ENCODE measurements at places on chromosomes 3 and 15.
A peak's percentile ranks its signal among the peaks of the same experiment; 100 is the strongest.

GRCh38 chr3:78427303-78427702, 1340.5 kb downstream of the ROBO1 start:
- no peak for DNase-seq

DNA sequence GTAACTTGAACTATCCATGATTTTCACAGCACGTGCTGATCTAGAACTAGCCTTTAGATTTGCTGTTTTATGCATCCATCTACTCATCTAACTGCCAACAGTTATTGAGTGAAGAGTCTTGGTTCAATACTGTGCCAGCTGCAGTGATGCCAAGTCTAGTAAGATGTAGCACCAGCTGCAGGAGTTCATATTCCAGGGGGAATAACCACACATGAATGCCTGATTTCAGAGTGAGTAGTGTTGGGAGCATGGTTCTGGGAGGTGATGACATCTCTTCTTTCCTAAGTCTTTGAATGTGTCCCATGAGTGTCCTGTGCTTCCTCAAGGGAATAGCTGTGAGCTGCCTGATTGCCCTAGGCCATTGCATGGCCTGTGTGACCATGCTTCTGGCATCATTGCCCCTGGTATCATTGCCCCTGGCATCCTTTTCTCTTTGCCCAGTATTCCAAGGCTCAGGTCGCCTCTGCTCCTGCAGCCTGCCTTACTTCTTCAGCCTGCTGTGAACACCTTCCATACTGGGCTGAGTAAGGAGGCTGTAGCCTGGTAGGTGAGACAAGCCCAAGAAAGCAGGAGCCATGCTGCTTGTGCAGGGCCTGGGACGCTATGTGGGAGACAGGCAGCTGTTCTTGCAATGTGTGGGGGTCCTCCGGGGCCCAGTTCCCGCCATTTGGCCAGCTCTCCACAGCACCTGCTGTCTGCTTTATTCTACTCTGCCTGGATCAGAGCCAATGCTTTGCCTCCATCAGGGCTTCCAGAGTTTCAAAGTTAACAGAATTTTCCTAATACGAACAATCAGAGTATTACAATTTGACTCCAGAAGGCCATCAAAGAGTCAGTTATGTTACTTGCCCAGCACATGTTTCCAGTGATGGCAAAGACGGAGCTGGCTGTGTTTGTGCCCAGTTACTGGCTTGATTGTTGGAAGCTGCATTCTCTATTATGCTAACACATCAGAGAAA, 73.2 kb downstream of the CLSTN2 start:
- DNase-seq: no peak

- no peak for DNase-seq
These were observed 127.9 kb downstream of the MYRIP start for GRCh38 chr3:39937315-39937714.

DNA sequence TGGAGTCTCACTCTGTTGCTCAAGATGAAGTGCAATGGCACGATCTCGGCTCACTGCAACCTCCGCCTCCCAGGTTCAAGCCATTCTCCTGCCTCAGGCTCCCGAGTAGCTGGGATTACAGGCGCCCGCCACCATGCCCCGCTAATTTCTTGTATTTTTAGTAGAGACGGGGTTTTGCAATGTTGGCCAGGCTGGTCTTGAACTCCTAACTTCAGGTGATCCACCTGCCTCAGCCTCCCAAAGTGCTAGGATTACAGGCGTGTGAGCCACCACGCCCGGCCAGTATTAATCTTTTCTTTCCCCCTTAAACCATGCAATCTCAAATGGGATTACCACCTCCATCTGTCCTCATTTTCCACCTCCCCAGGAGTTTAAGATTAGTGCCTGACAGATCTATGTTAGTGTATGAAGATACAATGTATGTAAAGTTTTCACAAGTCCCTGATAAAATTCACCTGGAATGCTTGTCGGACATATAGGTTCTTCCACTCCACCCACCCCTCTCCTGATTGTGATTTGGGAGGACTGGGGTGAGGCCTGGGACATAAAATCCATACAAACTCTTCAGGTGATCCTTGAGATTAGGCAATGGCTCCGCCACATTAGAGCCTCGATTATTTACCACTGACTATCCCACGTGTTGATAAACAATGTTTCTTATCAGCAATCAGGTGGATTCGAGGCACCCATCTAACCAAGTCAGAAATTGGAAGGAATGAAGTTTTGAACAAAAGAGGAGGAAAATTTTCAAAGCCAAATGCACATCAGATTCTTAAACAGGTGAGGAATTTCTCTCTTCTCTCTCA, 1.2 kb downstream of the PARL start:
- DNase-seq: no peak

DNA sequence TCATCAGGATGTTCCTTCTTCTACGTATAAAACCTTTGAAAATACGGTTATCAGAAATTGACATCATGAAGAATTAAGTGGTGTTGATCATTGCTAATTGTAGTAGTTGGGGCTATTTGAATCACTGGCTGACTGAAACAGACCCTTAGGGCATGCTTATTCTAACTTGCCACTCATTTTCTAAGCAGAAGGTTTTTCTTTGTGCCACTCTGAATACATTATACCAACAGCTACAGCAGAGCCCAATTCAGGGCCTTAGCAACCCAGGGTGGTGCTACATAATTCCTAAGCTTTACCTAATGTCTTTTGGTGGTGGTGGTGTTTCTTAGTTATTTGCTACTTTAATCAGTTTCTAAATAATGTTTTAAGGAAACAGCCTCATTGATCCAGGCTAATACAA, 524.2 kb downstream of the NLGN1 start:
- no peak for DNase-seq

GRCh38 chr3:136042608-136043221, 77.2 kb downstream of the PPP2R3A start:
- DNase-seq: no peak

- DNase-seq: no peak
These were observed 153.7 kb upstream of the ABI3BP start for GRCh38 chr3:101146946-101147345.

GRCh38 chr15:101250341-101250831, 1.5 kb downstream of the CHSY1 start:
- no peak for DNase-seq

DNA sequence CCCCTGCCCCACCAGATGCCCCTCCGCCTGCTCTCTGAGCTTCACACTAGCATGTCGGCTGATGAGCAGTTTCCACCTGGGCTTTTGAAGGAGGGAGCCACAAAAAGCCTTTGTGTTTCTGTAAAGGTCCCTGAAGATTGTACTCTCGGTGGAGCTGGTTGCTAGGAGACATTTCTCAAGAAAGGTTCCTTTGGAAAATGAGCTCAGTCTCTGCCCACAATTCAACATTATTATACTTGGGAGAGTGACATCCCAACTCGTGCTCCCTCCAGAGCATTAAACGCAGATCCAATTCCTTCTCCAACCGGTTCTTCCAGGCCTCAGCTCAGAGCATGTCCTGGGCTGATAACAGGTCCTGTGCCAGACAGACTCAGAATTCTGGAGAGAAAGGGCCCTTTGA, 26.8 kb upstream of the FAM107A start:
- no peak for DNase-seq

DNA sequence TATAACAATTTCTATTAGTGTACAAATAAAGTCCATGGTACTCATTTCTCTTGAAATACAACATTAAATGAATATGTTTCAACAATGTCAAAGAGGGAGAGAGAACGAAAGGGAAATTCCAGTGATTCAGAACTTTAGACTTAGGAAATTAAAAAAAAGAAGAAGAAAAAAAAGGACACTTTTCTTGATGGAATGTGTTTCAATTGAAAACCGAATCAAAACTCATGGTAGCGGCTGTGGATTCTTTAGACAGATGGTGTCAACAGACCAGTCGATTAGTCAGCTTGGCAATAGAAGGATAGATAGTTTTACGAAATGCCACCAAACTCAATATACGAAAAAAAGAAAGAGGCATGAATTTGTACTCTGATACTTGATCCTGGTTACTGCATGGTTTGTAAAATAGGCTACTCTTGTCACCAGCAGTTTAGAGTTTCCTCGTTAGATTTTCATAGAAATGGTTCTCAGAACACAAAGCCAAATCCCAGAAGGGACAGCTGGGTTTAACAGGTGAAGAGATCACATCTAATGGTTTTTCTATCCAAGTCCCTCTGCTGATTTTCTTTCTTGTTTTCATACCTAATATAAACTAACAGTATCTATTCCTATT, 793.5 kb downstream of the ROBO1 start:
- no peak for DNase-seq

GRCh38 chr3:191549357-191549756, 88.4 kb downstream of the PYDC2 start:
- no peak for DNase-seq

GRCh38 chr3:32551087-32551486, 19.6 kb downstream of the DYNC1LI1 start:
- DNase-seq: no peak

DNA sequence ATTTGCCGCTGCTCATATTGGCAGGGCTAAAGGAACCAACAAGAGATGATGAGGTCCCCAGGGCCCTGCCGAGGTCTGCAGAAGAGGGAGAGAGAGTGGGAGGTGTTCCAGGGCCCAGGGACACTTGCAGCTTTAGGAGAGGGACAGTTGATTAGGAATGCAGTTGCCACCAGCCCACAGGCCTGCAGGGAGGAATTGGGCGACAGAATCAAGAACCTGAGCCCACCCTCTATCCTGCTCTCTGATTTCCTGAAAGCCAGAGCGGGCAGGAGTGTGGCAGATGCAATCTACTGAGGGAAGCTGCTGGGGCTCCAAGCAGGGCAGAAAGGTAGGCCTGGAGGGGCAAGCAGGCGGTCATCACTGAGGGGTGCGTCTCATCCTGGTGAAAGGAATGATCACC, 12.1 kb upstream of the PRR23E start:
- DNase-seq: no peak

- DNase-seq: no peak
These were observed 48.4 kb upstream of the CCK start for GRCh38 chr3:42314411-42314810.

DNA sequence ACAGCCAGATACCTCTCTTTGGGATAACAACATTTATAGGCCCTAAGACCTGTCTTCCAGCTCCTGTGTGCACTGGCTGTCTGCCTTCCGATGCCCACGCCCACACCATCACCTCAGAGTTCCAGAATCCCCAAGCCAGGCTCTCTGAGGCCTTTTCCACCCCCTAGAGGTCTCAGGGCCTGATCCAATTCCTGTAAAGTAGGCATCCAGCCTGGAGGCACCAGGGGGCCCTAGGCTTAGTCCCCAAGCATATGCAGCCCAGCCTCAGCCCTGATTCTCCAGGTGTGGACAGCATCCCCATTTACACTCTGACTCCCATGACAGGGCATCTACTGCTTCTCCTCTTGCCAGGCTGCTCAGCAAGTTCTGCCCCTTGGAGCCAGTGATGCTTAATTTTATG, 72.7 kb upstream of the CORO2B start:
- no peak for DNase-seq

- DNase-seq: peak; percentile 82
These were observed 32.8 kb downstream of the AKAP13 start for GRCh38 chr15:85412956-85413854.

GRCh38 chr3:172447611-172448579, at the start of gene GHSR:
TSS of gene GHSR (minus strand) at chr3:172448456. CDS start at chr3:172448413, 43 bp downstream.
- DNase-seq: peak; percentile 3

DNA sequence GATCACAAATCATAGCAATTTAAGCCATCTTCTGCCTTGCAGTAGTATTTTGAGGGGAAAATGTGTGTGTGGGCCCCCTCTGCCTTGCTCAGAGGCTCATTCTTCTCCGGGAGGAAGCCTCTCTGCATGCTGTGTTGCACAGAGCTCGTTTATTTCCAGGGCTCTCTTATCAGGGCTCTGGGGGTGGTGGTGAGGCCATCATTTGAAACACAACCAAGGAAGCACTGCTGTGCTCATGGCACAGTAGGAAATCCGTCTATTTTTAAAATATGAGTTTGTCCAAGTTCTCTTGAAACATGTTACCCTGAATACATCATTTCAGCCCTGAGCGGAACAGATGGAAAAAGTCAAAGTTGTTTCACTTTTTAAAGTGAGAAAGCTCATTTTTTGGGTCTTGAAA, 369.0 kb upstream of the CFAP20DC start:
- no peak for DNase-seq

DNA sequence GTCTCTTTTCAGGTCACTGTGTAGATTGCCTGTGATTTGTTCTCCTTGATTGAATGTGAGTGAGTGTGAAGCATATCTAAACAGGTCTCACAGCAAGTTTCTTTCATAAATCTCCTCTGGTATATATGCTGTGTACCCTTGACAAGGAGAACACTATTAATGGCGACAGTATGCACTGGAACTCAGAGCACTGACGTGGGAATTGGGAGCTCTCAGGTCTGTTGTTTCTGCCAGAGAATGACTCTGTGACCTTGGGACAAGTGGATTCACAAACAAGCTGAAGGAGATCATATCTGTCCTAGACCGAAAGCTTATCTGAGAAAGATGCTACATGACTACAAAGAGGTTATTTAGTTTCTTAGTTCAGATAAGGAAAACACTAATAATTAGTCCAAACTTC, 326.3 kb upstream of the TPRG1 start:
- no peak for DNase-seq

DNA sequence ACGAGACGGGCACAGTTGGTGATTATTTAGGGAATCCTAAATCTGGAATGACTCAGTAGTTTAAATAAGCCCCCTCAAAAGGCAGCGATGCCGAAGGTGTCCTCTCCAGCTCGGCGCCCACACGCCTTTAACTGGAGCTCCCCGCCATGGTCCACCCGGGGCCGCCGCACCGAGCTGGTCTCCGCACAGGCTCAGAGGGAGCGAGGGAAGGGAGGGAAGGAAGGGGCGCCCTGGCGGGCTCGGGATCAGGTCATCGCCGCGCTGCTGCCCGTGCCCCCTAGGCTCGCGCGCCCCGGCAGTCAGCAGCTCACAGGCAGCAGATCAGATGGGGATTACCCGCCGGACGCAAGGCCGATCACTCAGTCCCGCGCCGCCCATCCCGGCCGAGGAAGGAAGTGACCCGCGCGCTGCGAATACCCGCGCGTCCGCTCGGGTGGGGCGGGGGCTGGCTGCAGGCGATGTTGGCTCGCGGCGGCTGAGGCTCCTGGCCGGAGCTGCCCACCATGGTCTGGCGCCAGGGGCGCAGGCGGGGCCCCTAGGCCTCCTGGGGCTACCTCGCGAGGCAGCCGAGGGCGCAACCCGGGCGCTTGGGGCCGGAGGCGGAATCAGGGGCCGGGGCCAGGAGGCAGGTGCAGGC, 318.0 kb downstream of the FGF12 start:
- no peak for DNase-seq

- DNase-seq: no peak
These were observed 31.7 kb downstream of the RAB27A start for GRCh38 chr15:55257938-55258337.
